ENCODE measurements at places on chromosomes 4 and X. TPM values are rescaled to one million over a fixed set of nuclear protein-coding genes. Genes with fewer than 3 reads are reported as not detected.

MAGEA9 gene
- not detected for total RNA-seq

GRSF1 gene
- 67.9 TPM for total RNA-seq

DNA sequence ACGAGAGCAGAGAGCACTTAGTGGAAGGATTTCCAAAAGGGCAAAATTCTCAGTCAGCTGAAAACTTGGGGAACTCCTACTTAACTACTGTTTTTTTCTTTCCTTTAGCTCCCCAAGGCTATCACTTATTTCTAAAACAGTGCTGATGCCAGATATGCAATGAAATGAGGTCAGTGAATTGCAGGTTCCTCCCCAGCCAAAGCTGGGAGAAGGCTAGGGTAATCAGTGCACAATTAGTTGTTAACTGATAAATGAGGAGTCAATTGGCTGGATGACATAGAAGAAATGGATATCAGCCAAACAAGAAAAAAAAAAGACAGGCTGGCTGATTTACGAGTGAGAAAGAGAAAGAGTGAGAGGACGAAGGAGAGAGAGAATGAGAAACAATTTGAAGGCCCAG lies 195.6 kb downstream of the GPC3 start:
- no peak for DNase-seq

DNA sequence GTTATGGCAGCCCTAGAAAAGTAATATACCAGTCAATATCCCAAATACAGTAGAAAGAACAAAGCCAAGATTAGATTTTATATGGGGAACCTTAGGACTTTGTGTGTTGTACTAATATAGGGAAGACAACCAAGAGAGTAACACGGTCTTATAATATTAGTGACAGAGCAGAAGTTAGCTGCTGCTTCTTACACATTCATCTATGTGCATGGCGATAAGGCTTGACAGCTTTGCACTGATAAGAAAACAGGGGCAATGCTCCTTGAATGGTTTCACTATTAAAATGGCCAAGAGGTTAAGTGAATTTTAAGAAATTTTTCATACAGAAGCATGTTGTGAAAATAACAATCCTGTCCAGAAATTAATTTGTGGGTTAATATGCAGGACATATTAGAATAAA lies 521.6 kb downstream of the CCSER1 start:
- DNase-seq = no peak

GRCh38 chrX:13223868-13224567 lies 95.8 kb downstream of the ATXN3L start:
- DNase-seq = no peak

DNA sequence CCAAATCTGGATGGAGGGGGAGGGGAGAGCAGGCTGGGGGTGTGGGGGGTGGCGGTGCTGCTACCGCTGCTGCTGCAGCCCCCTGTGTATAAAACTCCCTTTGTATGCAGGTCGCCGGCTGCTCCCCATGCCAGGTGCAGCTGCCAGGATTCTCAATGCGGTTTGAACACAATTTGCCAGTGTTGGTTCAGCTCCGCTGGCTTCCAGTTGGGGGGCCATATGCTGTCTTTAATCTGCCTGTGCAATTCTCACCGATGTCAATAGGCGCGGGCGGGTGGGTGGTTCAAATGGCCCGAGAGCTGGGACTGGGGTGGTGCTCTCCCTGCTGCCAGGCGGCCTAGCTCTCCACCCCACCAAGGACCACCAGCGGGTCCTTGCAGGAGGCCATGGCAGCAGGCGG lies 257.6 kb downstream of the BCOR start:
- no peak for DNase-seq

DNA sequence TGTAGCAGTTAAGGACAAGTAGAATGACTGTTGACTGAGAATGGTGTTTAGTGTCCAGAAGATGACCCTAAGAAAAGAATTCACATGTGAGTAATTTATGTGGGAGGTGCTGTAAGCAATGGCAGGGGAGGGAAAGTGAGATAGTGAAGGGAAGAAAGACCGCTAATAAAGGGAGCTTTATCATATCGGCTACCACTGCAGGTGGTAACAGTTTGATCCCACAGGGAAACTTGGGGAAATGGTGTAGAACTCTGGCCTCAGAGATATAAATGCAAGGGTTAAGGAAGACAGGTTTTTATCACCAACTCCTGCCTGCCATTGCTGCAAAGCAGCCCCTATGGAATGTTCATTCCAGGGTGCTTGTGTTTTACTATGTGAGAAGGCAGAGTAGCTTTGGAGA lies 489.6 kb downstream of the STPG2 start:
- DNase-seq = no peak

DNA sequence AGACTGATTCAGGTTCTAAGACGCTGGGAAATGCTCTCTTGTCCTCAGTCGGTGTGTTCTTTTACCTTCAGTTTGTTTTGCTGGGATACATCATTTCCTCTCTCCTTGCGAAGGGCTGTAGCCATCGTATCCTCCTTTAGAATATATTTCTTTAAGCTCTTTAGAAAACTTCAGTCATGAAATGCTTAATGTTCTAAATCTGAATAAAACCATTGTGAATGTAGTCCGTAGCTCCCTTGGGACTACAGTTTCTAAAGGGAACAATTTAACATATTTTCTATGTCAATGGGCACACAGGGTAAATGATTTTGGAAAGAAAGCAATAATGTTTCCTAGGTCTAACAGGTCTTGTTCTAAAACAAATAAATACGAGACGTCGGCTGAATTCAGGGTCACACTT lies 40.6 kb downstream of the STOX2 start:
- no peak for DNase-seq

GRCh38 chr4:1047976-1048772 lies 36.7 kb downstream of the FGFRL1 start:
- DNase-seq = no peak

DNA sequence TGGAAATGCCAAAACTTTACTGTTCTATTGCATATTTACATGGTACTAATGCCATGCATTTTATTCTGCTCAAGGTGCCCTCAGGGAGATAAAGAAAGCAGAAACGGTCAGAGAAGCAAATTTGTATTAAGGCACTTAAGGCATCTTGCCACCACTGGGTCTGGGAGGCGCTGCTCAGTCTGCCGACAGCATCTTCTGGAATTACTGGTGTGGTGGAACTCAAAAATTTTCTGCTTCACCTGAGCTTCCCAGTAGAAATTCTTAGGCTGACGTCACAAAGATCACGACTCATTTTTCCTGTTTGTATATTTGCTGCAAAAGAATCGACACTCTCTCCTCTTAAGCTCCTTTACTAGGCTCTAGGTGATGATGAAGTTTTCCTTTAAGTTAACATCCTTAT lies 3.0 kb downstream of the RASSF6 start:
- DNase-seq = no peak

Measured in GM12878 (cell line).